Activated CD4-positive, alpha-beta T cell treated with anti-CD3 and anti-CD28 coated beads, Interleukin-2, amount 10 ng/mL, durations not matched to agents 24 days and 14 days (primary cell): ENCODE measurements at places on chromosomes 5 and 9. TPM values are rescaled to one million over a fixed set of nuclear protein-coding genes. Genes with fewer than 3 reads are reported as not detected.

The NUTM2G gene
- total RNA-seq = not detected in 2 replicates

The ENHO gene
- total RNA-seq = not detected in 2 replicates

The MARVELD2 gene
- total RNA-seq = 0.26 and 0.36 TPM in 2 replicates

DNA sequence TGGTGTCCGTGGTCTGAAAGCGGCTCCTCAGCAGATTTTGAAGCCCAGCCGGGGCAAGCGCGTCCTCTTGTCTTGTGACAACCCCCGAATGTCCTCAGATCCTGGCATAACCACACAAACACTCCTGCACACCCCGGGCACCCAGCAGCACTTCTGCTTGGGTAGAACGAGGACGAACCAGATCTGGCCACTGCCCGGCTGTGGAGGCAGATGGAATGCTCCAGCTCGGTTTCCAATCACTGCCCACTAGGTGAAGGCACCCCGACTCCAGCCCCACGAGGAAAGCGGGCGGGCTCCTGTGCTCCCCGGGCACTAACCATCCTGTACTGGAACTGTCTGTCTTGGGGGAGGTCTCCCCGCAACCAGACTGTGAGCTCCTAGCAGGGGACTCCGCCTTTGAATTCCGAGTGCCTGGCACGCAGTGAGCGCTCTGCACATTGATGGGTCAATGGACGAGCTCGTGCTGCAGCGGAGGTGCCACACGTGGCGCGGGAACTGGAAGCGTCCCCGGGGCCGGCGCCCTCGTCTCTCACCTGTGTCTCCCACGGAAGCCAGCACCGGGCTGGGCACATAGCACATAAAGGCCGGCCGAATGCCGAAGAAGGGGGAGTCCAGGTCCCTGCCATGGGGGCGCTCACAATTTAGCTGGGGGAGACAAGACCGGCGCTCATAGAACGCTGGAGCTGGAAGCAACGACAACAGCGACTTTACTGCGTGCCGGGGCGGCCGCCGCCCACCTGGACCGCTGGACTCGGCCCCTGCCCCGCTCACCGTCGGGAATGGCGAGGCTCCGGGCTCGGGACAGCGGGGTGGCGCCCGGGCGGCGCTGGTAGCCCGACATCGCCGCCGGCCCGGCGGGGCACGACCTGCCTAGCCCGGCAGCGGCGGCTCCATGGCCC, 608 bp downstream of the ENTR1 start:
- DNase-seq = peak; percentile 78

GRCh38 chr9:121650217-121651007, 1.0 kb upstream of the DAB2IP start:
- DNase-seq = no peak

GRCh38 chr5:132268769-132269551, 11.5 kb downstream of the PDLIM4 start:
- no peak for DNase-seq

DNA sequence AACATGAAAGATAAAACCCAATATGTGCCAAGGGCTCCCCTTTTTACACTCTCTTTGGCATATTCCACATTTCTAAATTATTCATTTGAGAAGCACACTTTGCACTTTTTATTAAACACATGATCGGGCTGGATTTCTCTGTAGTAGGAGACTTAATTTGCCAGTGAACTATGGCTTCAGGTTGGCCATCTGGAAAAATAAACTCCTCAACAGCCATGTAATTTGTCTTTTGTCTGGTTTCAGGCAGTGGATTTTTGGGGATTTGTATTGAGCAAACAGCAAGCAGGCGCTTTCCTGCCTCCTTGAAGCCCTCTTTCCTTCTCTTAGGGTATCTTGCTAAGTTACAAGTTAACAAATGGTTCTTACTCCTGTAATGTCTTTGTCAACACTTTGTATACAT, 73.0 kb upstream of the DMRTA1 start:
- DNase-seq = no peak

GRCh38 chr9:98310752-98311392, 55.4 kb upstream of the TBC1D2 start:
- DNase-seq = no peak

DNA sequence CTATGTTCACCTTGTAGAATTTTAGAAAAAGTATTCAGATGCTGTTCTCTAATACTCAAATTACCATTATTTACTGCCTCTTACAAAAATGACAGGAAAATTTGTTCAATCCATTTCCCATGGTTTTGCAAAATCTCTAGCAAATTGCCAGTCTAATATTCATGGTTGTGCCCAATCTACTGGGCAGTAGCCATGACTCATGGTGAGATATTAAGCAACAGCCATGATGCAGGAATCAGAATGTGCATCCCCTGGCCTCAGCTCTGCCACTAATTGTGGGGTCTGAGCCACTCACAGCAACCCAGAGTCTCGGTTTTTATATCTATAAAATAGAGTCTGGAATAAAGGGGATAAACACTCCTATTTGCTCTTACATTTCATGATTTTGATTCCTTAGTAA, 353.6 kb downstream of the DEPDC1B start:
- no peak for DNase-seq

GRCh38 chr5:125695996-125696655, 727.1 kb upstream of the GRAMD2B start:
- DNase-seq = no peak

GRCh38 chr9:81375187-81376100, 313.9 kb downstream of the TLE1 start:
- no peak for DNase-seq

- DNase-seq = no peak
Observed at GRCh38 chr5:149609640-149610219, 28.4 kb downstream of the ARHGEF37 start.

DNA sequence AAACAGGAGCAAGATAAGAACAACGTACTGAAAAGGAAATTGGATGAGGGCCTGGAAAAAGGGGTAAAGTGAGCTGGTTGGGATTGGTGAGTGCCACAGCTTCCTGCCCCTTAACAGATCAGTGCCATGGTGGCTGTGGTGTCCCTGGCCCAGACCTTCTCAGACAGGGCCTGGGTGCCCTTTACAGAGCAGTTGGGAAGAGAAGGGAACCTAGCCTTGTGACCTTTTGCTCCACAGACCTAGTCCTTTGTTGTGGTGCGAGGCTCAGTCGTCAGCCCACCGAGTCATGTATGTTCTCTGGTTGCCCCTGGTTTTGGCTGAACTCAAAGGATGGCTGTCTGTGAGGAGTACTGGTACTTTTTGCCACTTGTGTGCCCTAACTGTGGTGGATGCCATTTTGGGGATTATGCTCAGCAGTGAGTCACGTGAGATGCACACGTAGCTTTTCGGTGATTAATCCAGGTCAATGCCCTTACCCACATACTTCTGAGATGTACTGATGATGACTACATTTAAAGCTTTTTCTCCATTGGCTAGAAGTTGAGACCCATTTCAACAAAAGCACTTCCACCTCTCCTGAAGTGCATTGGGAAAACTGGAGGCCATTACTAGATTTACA, 48.4 kb downstream of the EXOSC2 start:
- no peak for DNase-seq

GRCh38 chr9:69223605-69224004, 49.5 kb downstream of the TJP2 start:
- DNase-seq = peak; percentile 51
